ENCODE measurements at places on chromosomes 12 and 14. TPM values are rescaled to one million over a fixed set of nuclear protein-coding genes. Genes with fewer than 3 reads are reported as not detected.

GRCh38 chr14:95445676-95446075 is 70.8 kb downstream of the SYNE3 start:
- DNase-seq, result no peak

TAS2R30 gene
- polyA plus RNA-seq, result not detected

FSCB gene
- not detected for polyA plus RNA-seq

DNA sequence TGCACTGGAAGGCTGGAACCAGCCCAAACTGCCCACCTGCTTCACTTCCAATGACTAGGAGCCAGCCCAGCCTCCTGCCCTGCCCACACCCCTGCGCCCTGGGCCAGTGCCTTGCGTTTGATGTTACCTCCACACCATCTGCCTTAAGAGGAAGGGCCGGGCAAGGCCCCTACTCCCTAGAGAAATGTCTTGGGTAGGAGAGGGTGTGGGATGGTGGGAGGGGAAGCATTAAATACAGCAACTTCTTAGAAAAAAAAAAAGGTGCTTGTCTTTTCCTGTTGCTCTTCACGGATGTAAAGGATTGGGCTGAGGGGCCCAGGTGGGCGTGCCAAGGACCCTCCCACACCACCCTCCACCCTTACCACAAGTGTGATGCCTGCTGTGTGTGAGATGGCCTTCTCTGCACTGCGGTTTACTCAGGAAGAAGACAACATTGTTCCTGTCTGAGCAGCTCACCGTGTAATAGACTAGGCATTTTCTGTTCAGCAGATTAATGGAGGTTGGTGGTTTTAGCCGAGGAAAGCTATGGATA is 99.9 kb downstream of the NINJ2 start:
- peak; percentile 35 for DNase-seq

- no peak for DNase-seq
Measured at GRCh38 chr12:117580015-117580717, 218.7 kb upstream of the NOS1 start.

- no peak for DNase-seq
Measured at GRCh38 chr12:49541911-49542505, 3.2 kb downstream of the KCNH3 start.

DNA sequence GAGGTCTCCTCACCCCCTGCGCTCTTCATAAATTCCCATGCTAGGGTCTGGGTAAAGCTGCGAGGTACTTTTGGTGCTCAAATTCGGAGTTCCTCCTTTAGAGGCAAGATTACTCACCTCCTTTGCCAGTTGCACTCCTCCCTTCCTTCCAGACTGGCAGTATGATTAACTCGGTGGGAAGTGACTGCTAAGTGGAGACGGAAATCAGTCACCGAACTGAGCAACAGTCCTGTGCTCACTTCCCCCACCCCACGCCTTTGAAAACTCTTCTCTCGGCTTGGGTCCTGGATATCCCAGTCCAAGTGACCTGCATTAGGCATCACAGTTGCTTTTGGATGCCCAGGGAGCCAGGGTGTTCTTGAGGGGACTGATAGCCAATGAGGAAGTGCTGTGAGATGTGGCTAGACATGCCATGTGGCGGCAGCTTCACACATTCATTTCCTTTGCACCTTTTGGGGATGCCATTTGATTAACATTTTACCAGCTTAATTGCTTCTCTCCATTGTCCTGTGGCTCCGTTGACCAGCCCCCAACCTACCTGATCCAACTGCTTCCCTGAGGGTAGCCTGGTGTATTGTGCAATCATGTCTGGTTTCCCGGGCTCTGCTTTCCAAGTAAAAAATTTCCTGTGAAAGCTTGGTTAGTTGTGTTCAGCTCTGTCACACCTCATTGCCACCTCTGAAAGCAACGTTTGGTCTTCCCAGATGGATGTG is 840 bp downstream of the PNP start:
- DNase-seq, result peak; percentile 29

DNA sequence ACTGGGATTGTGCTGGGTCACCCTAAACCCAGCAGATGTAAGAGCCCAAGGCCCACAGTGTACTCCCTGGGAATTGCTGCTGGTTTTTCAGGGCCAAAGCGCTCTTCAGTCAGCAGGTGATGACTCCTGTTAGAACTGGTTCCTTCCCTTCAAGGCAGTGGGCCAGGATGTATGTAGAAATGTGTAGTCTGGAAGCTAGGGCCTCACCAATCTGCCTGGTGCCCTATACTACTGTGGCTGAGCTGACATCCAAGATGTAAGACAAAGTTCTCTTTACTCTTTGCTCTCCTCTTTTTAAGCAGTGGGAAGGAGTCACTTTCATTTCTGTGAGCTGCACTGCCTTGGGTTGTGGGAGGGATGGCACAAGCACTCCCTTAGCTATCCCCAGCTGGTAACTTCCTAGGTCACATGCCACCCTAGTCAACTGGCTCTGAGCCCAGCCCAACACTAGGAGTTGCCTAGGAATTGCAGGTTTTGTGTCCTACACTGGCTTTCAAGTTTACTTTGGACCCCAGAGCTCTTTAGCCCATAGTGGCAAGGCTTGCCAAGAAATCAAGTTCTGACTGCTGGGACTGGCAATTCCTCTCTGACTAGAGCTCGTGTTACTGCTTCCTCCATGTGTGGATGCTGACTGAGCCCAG is 249.2 kb downstream of the C12orf50 start:
- DNase-seq, result no peak

NGB gene
- polyA plus RNA-seq, result not detected

GRCh38 chr14:95467657-95468056 is 48.8 kb downstream of the SYNE3 start:
- no peak for DNase-seq

- no peak for DNase-seq
Measured at GRCh38 chr14:106670011-106670410, 1143.6 kb downstream of the TMEM121 start.

DNA sequence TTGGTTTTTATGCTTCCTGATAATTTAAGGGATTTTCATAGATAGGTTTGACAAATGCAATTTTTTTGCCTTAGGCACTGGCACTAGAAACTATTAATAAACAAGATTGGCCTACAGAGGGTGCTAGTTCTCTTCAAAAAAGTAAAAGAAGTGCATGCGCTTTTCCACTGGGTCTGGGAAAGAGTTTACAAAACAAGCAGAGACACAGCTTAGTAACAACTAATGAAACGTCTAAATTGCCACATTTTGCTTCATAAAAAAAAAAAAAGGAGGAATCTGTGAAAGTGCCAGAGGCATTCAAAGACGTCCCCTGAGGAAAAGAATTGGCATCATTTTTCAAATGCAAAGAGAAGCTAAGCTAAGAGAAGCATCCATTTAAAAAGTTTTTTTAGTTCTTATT is 58.3 kb upstream of the EEA1 start:
- DNase-seq, result no peak

DNA sequence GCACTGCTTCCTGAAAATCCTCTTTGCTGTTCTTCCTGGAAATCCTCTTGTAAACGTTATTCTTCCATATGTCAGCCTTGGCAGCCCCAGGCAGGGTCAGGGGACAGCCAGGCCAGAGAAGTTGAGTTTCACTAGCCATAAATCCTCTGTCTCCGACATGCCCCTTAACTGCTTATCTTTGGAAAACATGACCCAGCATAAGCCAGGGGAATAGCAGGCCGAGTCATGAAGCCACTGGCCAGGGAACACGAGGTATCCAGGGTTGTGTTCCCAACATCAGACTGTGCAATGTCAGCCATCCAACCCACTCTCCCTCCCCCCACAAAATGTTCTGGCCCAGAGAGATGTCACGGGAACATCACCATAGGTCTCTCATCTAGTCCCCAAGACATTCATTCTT is 453.9 kb downstream of the MED13L start:
- no peak for DNase-seq

ITGB7 gene
- polyA plus RNA-seq, result 292 TPM

CAPS2 gene
- 2.5 TPM for polyA plus RNA-seq

Measured in CD8-positive, alpha-beta memory T cell (primary cell).